ENCODE measurements at places on chromosomes 13 and 19.
A peak's percentile ranks its signal among the peaks of the same experiment; 100 is the strongest.

DNA sequence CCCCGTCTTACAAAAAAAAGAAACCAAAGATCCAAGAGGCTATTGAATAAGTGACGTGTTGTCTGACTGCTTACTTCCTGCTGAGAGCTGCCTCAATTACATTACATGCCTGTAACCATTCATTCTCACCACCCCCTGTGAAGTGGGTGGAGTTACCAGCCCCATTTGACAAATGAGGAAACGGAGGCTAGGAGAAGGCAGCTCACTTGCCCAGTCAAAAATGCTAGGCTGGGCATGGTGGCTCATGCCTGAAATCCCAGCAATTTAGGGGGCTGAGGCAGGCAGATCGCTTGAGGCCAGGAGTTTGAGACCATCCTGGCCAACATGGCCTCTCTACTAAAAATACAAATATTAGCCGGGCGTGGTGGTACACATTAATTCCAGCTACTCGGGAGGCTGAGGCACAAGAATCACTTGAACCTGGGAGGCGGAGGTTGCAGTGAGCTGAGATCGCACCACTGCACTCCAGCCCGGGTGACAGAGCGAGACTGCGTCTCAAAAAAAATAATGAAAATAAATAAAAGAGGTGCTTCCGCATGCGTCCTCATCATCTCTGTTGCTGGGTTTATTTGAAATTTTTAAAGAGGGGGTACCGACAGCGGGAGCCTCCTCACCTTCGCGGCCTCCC is 499 bp downstream of the LSM7 start:
- no peak for DNase-seq

GRCh38 chr19:44765033-44765948 is 12.4 kb upstream of the CBLC start:
- no peak for DNase-seq

DNA sequence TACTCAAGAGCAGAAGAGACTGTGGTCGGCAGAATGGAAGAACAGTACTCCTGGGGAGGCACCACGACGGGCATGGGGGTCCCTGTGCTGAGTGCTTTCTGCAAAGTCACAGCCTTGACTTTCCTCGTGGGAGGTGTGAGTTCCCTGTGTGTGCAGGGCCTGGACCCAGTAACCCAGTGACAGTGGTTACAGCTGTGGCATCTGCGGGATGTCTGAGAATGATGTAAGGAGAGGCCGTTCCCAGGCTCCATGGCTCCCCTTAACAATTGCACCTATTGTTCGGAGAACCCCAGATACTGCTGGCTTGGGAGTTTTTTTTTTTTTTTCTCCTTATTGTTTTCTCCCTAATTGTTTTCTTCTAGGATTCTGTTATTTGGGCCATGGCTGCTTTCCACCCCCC is 5.1 kb upstream of the NANOS2 start:
- no peak for DNase-seq

GRCh38 chr19:6734096-6734696 is 3.2 kb downstream of the GPR108 start:
- no peak for DNase-seq

GRCh38 chr19:6279620-6279930 is 200 bp downstream of the MLLT1 start:
- no peak for DNase-seq

DNA sequence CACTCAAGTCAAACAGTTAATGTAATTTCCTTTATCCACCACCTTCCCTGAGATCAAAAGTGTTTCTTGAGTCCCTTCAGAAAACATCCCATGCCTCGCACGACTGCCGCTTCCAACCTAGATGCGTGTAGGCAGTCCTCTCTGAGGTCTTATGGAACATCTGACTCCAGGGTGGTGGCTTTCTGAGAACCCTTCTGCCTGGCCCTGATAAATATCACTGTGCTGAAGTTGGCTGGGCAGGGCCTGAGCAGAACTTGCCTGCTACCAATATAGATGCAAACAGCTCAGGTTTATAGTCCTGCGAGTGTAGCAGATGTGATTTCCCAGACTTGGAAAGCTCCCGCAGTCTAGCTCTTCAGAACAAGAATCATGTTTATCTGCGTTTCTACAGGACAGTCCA is 61.1 kb upstream of the GPR12 start:
- no peak for DNase-seq

- no peak for DNase-seq
Measured at GRCh38 chr13:61779456-61779855, 363.8 kb upstream of the PCDH20 start.

- DNase-seq: peak; percentile 98
Measured at GRCh38 chr19:50556282-50557008, 11.8 kb downstream of the LRRC4B start.

DNA sequence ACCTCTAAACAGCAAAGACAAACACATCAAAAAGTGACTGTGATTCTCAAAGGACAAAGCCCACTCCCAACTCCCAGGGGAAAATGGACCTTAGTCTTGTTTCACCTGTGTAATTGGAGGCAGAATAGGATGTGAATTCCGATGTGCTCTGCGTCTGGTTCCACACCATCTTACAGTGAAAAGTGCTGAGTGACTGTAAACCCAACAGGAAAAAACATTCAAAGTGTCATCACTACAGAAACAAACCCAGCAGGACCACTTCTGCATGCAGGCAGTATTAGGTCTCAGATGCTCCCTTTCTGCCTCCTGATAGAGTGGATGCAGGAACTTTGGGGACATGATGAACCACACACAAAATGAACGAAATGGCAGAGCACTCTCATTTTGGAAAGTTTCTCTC is 6.5 kb downstream of the UQCRFS1 start:
- no peak for DNase-seq

DNA sequence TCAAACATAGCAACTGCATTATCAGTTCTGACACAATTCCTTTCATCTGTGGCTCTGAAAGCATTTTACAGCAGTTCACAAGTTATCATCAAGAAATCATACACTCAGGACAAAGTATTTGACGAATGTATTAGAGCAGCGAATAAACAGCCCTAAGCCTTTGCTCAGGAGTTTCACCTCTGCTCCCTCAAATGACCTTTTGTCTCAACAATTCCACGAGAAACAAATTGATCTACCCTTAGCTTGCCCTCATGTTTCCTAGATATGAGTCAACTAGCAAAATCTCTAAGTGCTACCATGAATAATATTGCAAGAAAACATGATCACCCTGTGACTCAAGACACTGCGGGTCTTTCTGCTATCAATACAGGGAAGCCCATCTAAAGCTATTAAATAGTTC is 396.1 kb downstream of the EFNB2 start:
- DNase-seq: no peak

- no peak for DNase-seq
Measured at GRCh38 chr13:34421858-34422475, 520.1 kb upstream of the NBEA start.

GRCh38 chr13:65631078-65631477 is 1599.1 kb downstream of the PCDH9 start:
- DNase-seq: no peak

DNA sequence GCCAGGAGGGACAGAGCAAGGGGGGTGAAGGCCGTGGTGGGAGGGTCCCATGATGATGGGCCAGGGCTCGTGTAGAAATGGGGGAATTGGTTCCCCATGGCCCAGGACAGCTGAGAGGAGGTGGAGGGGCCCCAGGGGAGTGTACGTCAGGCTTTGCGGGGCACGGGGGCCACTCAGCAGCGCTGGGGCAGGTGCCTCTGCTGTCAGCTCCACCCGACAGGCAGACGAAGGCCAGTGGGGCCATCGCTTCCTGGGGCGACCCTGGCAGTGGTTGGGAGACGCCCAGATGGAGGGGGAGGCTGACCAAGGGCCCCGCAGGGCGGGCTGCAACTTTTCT is 1.9 kb upstream of the TEKTIP1 start:
- DNase-seq: no peak

- no peak for DNase-seq
Measured at GRCh38 chr19:49957262-49957915, 3.6 kb downstream of the SIGLEC11 start.

GRCh38 chr19:11971041-11971440 is 6.2 kb downstream of the ZNF763 start:
- DNase-seq: no peak

GRCh38 chr19:17967257-17968051 is 547 bp downstream of the KCNN1 start:
- no peak for DNase-seq

DNA sequence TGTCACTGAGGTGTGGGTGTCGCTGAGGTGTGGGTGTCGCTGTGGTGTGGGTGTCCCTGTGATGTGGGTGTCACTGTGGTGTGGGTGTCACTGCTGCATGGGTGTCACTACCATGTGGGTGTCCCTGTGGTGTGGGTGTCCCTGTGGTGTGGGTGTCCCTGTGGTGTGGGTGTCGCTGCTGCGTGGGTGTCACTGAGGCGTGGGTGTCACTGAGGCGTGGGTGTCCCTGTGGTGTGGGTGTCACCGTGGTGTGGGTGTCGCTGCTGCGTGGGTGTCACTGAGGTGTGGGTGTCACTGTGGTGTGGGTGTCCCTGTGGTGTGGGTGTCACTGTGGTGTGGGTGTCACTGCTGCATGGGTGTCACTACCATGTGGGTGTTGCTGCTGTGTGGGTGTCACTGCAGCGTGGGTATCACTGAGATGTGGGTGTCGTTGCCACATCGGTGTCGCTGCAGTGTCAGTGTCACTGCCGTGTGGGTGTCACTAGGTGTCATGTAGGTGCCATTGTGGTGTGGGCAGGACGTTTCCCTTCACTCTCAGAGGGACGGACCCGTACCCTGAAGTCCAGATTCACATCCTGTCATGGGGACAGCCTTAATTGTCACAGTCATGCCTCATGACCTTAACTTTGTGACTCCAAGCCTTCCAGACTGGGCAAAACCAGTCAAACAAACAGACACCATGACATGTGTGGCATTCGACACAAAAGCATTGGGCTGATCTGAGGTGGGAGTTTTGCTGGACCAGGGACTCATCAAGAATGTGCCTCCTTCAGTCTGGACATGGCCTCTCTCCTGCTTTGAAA is 12.7 kb upstream of the GAS6 start:
- DNase-seq: no peak

DNA sequence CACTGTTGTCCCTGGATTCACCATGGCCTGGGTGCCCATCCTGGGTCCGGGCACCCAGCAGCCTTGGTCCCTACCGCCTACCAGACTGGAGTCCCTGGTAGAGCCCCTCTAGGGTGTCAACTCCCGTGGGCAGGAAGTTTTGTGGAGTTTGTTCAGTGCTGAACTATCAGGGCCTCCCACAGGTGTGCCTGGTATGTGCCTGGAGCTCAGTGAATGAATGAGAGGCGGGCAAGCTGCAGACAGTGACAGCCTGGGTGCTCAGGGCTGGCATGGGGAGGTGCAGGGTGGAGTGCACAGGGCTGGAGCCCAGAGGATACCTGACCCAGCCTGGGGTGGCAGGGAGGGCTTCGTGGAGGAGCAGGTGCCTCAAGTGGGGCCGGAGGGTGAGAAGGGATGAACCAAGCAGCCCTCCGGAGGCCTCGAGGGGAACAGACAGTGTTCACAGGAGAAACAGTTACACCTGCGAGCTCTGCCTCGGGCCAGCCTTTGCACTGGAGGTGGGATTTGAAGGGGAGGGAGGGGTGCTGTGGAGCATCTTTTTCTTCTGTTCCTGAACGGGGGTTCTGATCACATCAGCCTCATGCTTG is 29.6 kb downstream of the PAK4 start:
- no peak for DNase-seq

DNA sequence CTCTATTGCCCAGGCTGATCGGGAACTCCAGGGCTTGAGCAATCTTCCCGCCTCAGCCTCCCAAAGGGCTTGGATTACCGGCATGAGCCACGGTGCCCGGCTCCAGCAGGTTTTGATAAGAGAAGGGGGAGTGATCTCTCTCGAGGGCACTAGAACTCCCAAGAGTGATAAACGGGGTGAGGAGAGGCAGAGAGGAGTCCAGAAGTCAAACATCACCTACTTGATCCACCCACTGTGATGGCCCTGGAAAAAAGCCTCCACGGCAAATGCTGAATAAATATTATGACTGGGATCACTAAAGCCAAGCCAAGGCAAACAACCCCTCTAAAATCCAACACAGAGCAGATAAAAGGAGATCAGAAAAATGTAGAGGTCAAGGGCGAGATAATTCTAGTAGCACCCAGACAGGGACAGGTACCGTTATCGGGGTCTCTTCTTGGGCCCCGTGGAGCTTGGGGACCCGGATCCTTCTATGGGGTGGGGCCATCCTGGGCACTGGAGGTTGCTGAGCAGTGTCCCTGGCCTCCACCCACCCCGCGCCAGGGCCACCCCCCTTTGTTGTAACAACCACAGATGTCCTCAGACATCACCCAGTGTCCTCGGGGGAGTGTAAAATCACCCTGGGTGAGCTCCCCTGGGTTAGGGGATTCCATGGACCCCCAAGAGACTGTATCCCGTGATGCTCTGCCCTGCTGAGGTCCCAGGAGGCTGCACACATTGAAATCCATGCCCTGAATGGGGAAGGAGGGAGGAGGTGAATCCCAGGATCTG is 3.7 kb upstream of the CREB3L3 start:
- no peak for DNase-seq

GRCh38 chr13:41059456-41060081 is 1.7 kb upstream of the WBP4 start:
- no peak for DNase-seq

DNA sequence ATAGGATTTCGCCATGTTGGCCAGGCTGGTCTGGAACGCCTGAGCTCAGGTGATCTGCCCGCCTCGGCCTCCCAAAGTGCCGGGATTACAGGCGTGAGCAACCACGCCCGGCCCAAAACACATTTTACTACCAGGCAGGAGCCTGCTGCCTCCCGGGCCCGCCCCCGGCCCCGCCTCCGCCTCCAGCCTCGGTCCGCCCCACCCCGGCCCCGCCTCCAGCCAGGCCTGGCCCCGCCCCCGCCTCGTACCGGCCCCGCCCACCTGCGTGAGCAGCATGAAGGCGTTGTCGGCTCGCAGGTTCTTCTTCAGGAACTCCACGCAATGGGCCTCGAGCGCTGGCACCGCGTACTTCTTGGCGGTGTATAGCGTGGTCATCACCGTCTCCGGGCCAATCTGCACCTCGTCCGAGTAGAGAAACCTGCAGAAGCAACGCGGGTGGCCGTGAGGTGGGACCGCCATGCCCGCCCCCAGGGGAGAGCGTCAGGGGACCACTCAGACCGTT is 22.7 kb downstream of the BTBD2 start:
- no peak for DNase-seq

- no peak for DNase-seq
Measured at GRCh38 chr13:30863231-30863630, 42.8 kb upstream of the MEDAG start.

- no peak for DNase-seq
Measured at GRCh38 chr19:29277102-29277501, 64.2 kb upstream of the UQCRFS1 start.

- no peak for DNase-seq
Measured at GRCh38 chr13:112452380-112453206, 76.4 kb downstream of the SPACA7 start.

GRCh38 chr13:80858131-80858530 is 517.2 kb upstream of the SPRY2 start:
- no peak for DNase-seq

- DNase-seq: no peak
Measured at GRCh38 chr13:38180126-38180525, 169.5 kb upstream of the UFM1 start.
